Activated gamma-delta T cell treated with Interleukin-2 at 50 U/mL for 16 hours (primary cell): ENCODE measurements at places on chromosomes 3 and 15.
A peak's percentile ranks its signal among the peaks of the same experiment; 100 is the strongest.

- no peak for DNase-seq
Measured at GRCh38 chr15:61069394-61070075, 159.6 kb downstream of the RORA start.

DNA sequence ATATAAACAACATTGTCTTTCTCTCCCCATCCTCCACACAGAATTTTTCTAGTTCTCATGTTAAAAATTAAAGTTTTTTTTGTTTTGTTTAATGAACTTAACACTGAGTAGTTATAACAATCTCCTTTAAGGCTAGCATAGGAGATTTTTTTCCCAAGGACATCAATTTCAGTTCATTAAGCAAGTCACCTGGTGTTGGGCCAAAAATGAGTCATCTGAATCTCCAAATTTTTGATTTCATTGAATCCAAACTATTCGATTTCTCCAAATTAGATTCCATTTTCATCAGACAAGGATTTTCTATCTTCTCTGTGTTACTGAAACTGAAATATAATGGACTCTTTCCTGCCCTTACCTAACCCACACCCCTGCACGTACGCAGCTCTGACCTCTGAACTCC is 631.4 kb upstream of the MDFIC2 start:
- DNase-seq: no peak

DNA sequence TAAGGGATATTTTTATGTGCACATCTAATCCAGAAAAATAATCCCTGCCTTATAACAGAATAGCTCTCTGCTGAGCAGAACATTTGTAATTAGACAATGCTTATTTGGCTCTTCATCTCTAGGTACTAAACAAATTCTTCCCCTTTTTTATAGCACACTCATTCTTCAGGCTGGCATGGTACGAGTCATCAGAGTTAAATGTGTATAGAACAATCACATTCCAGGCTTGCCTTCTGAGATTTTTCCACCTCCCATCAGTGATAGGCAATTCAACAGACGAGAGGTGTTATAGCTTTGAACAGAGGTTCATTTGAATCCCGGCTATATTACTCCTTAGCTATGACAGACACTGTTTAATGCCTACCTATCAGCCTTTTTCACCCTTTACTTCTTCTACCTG is 21.4 kb upstream of the SPPL2A start:
- no peak for DNase-seq

DNA sequence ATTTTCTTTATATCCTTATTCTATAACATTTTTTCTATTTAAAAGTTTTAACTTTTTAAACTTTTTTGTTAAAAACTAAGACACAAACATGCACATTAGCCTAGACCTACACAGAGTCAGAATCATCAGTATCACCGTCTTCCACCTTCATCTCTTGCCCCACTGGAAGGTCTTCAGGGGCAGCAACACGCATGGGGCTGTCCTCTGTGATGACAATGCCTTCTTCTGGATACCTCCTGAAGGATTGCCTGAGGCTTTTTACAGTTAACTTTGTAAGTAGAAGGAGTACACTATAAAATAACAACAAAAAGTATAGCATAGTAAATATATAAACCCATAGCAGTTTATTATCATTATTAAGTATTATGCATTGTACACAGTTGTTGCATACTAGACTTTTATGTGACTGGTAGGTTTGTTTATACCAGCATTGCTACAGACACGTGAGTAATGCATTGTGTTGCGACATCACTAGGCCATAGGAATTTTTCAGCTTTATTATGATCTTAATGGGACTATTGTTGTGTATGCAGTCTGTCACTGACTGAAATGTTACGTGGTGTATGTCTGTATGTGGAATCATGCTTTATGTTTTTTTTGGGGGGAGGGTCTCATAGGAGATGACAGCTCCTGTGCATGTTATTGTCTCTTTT is 18.2 kb downstream of the ATP1B3 start:
- DNase-seq: no peak

- no peak for DNase-seq
Measured at GRCh38 chr3:60754617-60755016, 496.6 kb downstream of the FHIT start.

DNA sequence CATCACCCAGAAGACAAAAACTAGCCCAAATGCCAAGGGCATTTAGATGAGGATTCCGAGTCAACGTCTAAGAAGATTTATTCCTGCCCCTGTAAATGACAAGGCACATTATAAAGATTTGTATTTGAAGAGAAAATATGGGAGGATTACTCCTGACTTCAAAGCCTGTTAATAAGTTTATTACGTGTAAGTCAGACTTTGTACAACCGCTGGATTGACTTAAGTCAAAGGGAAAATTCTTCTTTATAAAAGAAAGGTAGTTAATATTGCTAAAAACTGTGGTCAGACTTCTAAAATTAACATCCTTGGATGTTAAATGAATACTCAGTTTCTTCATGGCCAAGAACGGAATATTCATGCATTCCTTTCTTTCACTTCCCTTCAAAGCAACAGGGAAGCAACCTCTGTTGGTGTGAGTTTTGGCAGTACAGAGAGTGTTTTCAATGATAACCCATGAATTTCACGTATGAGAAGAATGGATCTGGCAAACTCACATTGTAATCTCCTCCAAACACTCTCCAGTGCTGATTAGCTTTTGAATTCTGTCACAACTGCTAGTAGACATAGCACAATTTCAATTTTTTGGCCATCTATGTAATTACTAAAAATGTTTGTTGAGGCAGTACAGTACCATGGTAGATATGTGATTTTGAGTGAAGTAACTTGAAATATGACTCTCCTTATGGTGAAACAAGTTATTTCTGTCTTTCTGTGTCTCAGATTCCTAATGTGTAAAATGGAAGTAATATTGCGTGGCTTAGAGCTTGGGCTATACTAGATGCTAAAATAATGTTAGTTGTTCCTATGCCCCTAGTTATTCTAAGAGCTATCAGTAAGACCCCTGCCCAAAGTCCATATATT is 62.0 kb downstream of the PLD1 start:
- no peak for DNase-seq

DNA sequence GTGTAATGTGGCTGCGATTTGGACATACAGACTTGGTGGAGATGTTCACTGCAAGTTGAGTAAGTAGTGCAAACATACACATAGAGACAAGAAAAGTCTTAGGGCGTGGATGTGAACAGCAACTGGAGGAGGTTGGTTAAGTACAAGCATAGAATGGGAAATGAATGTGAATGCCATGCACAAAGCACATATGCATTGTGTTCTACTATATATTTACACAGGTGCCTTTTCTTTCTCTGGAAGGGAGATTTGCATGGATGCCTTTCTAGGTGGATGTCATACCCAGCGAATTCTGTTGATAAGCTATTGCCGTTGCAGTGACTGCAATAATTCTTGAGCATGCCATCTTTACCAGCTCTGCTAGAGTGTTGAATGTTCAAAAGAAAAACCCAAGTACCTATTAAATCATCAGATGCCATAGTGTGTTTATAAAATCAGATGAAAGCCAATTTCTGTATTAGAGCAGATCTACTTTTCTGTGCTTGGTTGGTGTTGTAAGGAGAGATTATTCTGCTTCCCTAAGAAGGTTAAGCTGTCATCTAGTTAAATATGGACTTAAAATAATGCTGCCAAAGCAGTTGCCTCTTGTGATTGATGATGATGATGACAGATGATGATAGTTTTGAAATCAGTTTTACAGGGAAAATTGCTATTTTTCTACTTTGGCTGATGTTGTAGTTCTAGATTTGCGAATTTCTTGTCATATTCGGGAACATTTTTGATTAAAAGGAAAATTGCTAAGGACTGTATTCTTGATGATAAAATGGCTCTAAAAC is 148.4 kb downstream of the CNTN4 start:
- no peak for DNase-seq

- DNase-seq: no peak
Measured at GRCh38 chr15:39581793-39582285, 960 bp downstream of the THBS1 start.

GRCh38 chr15:91954292-91954691 is 100.8 kb downstream of the SLCO3A1 start:
- no peak for DNase-seq

GRCh38 chr3:104952146-104952972 is 414.4 kb upstream of the ALCAM start:
- no peak for DNase-seq

DNA sequence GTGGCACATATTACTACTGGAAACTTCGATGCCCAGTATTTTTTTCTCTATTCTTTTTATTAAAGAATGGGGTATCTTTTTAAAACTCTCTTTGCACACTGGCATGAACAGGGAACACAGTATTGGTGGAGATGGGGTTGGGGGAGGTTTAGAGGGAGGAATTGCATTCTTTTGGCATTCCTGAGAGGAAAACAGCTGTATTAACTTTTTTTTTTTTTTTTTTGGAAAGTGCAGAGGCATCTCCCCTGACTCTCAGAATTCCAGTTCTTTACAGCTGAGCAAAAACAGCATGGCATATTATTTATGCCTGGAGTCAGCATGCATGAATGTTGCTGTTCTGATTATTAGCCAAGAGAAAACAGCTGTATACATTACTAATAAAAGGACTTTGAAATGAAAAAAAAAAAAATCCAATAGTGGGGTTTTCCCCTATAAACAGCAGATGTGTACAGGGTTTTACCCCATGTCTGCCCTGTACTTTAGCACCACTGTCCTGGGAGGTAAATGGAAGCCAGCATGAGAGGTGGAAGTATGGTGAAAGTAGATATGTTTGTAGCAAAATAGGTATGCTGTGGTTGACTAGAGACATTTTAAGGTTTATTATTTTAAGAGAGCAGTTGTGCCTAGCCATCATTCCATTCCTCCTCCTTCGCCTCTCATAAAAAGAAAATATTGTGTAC is 132.2 kb downstream of the FNDC3B start:
- no peak for DNase-seq

- no peak for DNase-seq
Measured at GRCh38 chr3:89606151-89606550, 498.7 kb downstream of the EPHA3 start.

DNA sequence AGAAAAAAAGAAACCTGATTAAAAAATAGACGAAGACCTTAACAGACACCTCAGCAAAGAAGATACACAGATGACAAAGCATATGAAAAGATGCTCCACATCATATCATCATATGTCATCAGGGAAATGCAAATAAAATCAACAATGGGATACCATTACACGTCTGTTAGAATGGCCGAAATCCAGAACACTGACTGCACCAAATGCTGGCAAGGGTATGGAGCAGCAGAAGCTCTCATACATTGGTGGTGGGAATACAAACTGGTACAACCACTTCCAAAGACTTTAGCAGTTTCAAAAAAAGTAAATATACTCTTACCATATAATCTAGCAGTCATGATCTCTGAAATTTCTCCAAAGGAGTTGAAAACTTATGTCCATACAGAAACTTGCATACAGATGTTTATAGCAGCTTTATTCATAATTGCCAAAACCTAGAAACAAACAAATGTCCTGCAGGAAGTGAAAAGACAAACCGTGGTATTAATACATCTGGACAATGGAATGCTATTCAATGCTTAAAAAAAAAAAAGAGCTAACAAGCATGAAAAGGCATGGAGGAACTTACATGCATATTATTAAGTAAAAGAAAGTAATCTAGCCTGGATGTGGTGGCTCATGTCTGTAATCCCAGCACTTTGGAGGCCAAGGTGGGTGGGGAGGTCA is 107.4 kb downstream of the HES1 start:
- DNase-seq: no peak

DNA sequence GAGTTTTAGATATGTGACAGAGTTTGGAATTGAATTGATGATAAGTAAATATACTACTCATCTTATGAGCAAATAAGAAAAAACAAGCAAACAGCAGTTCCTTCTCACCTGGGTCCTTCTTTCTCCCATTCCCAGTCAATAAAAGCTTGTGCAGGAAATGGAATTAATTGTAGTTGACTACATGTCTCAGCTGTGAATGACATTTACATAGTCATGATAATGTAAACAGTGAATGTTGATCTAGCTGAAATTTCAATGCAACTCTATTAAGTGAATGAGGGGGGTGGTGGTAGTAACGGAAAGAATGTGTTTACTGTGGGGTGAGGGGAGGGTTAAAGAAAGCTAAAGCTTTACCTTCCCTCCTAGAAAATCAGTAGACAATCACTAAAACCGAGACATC is 76.2 kb downstream of the NFKBIZ start:
- no peak for DNase-seq

GRCh38 chr3:106963442-106963841 is 413.8 kb upstream of the CCDC54 start:
- no peak for DNase-seq

- DNase-seq: no peak
Measured at GRCh38 chr15:68479870-68480269, 47.9 kb upstream of the ITGA11 start.

DNA sequence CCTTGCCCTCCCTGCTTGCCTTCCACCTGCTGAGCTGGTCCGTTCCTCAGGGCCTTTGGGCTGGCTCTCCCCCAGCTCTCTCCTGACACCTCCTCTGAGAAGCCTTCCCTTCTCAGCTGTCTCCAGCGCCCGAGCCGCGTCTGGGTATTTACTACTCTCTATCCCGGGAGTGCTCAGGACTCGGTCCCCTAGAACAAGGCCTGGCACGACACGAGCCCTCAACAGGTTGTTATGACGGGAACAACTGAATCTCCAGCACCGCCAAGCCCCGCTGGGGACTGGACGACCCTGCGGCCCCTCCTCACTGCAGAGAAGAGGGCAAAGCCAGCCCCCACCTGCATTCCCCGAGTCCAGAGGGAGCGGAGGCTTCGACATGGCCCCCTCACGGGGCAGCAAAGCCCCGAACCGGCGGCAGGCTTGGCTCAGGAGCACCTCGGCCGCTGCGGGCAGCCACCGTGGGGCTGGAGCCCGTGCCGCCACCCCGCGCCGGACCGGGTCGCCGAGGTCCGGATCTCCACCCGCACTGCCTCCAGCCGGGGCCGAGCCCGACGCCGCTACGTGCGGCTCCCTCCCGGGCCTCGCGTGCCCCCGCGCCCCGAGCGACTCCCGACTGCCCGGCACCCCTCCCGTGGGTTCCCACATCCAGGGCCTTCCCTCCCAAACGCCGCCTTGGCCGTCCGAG is 792 bp downstream of the TPRA1 start:
- DNase-seq: peak; percentile 19

GRCh38 chr3:55875113-55875512 is 388.0 kb upstream of the WNT5A start:
- no peak for DNase-seq

- no peak for DNase-seq
Measured at GRCh38 chr3:165640970-165641369, 196.3 kb downstream of the BCHE start.

DNA sequence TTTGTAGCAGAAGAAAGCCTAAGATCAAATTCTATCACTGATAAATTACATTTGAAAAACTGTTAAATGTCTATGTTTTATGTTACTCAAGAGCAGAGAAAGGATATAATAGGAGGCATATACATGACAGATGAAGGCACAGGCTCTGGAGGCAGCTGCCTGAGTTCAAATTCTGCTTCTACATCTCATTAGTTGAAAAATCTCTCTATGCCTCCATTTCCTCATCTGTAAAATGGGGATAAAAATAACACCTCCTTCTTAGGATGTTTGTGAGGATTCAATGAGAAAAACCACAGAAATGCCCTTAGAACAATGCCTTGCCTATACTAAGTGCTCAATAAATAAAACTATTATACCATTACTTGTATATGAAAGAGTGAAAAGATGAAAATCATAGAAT is 21.0 kb downstream of the TP53BP1 start:
- no peak for DNase-seq

- no peak for DNase-seq
Measured at GRCh38 chr3:67030785-67031740, 33.0 kb downstream of the KBTBD8 start.
